ENCODE measurements at places on chromosomes 16 and 17.
A peak's percentile ranks its signal among the peaks of the same experiment; 100 is the strongest.

- no peak for DNase-seq
Observed at GRCh38 chr16:66471264-66471663, 44.2 kb downstream of the BEAN1 start.

- DNase-seq = no peak
Observed at GRCh38 chr16:17386229-17386628, 84.5 kb downstream of the XYLT1 start.

- peak; percentile 70 for DNase-seq
Observed at GRCh38 chr17:27455914-27456680, at the start of gene KSR1. TSS of gene KSR1 (plus strand) at chr17:27456448. CDS start at chr17:27456644, 196 bp downstream.

- no peak for DNase-seq
Observed at GRCh38 chr16:77332792-77333191, 102.0 kb downstream of the ADAMTS18 start.

DNA sequence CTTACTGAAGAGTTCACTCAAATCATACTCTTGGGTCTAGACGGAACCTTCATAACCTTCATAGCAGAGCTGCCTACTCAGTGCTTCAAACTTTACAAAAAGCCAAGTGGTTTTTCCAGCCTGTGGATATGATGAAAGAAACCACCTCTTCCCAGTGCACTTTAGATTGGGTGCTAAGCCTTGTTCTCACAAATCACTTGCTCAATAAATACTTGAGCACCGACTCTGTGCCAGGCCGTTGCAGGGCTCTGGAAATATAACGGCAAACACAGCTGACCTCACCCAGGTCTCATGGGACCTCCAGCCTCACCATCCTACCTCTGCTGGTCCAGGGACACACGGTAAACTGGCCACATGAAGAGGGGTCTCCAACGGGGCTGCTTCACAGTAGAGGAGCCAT is 35.7 kb downstream of the CDRT4 start:
- DNase-seq = no peak

- peak; percentile 75 for DNase-seq
Observed at GRCh38 chr17:79188048-79188447, 113.4 kb downstream of the ENGASE start.

DNA sequence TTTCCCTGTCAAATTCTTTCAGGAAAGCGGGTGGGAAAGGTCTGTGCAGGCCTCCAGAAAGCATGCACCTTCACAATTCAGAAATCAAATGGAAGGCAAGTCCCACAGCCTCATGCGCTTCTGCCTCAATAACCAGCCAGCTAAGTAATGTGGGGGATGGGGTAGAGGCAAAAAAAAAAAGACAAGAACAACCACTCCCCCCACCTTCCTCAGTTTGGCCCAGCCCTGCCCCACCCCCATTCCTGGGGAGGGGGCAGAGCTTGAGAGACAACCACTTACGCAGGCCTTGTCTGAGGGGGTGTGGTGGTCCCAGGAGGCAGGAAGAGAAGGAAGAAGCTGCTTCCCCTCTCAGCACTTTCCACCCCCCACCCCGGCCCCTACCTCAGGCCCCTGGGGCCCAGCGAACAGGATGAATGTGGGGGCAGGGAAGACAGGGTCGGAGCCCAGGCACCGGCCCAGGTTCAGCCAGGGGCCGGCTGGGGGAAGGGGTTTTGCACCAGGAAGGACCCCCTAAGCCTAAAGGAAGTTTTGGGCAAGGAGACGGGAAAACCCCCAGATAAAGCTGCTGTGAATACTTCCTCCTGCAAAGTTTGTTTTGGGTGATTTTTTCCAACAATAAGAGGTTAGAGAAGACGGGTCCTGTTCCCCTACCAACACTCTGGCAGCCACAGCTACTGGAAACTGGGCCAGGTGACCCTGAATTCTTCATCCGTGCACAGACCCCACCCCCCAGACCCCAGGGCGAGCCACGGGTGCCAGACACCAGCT is 1.2 kb downstream of the JUP start:
- no peak for DNase-seq

DNA sequence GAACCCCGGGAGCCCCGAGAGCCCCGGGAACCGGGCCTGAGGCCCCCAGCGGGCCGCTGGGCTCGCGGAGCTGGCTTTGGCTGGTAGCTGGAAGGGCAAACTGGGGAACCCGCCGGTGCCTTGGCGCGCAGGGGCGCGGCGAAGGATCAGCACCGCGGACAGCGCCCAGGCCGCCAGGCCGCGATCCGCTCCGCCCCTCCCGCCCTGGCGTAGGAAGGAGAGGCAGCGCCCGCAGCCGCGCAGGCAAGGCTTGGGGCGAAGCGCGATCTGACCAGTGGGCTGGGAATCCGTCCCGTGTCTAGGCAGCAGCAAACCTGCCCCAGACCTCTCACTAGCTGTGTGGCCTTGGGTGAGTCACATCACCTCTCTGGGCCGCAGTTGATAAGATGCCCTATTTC is 331 bp upstream of the CCDC92B start:
- peak; percentile 90 for DNase-seq

DNA sequence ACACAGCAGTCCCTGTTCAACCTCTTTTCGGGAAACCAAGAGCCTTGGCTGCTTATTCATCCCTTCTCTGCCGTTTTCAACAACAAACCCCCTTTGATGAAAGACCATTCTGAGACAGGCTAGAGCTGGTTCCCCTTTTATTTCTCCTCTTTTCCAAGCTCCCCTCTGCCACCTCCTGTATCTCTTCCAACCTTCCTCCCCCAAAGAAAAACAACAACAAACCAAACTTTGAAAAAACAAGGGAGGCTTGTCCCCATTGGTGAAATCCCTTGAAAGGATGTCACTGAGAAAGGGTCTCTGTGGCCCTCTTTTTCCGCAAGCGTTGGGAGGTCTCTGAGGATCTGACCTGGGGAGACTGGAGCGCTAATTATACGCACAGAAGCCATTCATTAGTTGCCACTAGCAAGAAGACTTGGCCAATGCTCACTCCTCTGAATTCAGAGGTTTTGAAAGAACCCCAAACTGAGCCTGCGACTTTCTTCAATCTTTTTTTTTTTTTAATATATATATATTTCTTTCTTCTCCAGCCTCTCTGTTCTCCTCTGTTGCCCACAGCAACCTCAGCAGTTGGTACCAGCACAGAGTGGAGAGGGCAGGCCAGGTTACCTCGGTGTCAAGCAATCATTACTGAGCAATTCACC is 101.4 kb downstream of the PITPNC1 start:
- no peak for DNase-seq

DNA sequence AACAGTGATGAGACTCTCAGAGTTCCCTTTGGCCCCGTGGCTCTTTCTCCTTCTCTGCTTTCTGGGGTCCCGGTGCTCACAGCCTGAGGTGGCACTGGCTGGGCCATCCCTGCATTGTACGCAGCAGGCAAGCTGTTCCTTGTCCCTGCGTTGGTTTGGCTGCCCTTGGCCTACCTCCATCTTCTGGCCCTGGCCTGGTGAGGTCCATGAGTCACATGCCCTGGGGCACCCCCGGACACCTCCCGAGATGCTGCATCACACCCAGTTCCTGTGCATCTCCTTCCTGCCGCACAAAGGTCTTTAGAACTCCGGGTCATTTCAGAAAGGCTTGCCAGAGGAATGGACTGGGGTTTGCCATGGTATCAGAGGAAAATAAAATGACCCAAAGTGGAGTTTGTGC is 9.5 kb downstream of the SULT1A2 start:
- no peak for DNase-seq

GRCh38 chr16:89197633-89198416 is 2.5 kb downstream of the SLC22A31 start:
- DNase-seq = no peak

DNA sequence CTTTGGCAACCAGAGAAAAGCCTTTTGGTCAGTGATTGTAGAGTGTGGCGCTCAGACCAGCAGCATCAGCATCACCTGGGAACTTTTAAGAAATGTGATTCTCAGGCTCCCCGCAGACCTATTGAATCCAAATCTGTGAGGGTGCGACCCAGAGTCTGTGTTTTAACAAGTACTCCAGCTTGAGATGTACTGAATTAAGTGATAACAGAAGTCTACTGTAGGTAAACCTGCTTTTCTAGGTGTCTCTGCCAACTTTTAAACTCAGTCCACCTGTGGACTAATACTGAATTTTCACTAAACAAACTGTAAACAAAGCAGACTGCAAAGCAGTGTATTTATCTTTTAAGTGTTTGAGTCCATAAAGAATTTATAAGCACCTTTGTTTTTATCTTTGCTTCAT is 43.6 kb downstream of the NUP93 start:
- no peak for DNase-seq

- DNase-seq = no peak
Observed at GRCh38 chr16:50310308-50311133, 44.2 kb downstream of the ADCY7 start.

- no peak for DNase-seq
Observed at GRCh38 chr16:57562669-57563486, 20.4 kb downstream of the ADGRG5 start.

GRCh38 chr16:68707340-68708152 is 29.5 kb upstream of the CDH1 start:
- DNase-seq = no peak

- no peak for DNase-seq
Observed at GRCh38 chr16:80743273-80743672, 61.1 kb downstream of the CDYL2 start.

DNA sequence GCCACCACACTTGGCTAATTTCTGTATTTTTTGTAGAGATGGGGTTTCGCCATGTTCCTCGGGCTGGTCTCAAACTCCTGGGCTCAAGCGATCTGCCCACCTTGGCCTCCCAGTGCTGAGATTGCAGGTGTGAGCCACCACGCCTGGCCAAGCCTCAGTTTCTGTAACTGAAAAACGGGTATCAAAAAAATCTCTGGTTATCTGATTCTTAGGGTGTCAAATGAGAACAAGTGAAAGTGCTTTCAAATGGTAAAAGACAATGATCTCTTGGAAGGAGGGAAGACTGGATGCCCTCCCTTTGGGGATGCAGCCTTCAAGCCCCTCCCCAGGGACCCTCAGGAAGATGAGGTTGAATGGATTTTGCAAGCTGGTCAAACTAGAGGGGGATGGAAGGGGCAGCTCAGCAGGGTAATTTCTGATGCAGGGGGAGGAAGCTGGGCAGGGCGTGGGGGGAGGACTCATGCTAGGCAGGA is 22.3 kb downstream of the ARHGAP23 start:
- no peak for DNase-seq

DNA sequence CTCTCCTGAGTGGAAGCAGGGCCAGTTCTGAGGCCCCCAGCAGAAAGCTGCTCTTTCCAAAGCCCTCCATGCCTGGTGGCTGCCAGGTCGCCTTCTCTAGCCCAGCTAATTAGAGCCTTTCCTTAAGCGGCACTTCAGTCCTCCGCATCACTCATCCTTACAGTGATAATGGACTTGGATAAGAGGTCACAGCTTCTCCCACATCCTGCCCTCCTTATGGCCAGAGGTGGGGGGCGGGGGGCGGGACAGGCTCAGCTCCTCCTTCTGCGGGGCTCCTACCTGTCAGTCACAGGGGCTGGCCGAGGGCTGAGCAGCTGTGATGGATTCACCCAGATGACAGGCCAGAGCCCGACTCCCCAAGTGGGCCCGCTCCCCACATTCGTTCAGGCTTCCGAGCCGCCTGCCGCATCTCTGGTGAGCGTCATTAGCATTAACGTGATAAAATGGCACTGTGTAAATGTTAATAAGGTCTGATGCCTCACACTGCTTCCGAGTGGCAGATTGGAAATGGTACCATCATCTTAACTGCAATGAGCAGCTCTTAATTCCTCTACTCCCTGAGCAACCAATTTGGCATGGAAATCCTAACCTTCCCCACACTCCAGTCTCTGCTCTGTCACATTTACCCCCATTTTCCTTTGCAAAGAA is 41.3 kb downstream of the GRIN2C start:
- DNase-seq = no peak

GRCh38 chr16:54936979-54937670 is 6.5 kb downstream of the IRX5 start:
- DNase-seq = no peak

All from HEK293T (cell line).